ENCODE measurements at places on chromosomes 12 and 14. TPM values are rescaled to one million over a fixed set of nuclear protein-coding genes. Genes with fewer than 3 reads are reported as not detected.

- no peak for DNase-seq
These were observed 16.6 kb upstream of the FBXO34 start for GRCh38 chr14:55254581-55254980.

- peak; percentile 98 for DNase-seq
These were observed 107.5 kb upstream of the ATF7IP start for GRCh38 chr12:14257734-14258574.

DNA sequence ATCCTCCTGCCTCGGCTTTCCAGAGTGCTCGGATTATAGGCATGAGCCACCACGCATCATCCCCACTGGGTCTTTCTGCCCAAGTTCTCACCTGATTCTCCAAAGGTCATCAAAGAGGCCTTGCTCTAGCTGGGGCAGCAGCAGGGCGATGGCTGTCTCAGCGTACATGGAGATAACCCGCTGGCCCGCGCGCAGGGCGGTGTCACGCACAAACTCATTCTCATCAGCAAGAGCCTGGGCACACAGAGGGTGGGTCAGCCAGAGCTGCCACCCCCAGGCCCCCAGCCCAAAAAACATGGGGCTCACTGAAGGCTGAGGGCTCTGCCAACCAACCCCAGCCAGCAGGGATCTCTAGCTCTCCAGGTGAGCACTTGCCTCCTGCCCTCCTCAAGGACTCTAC is 27.7 kb upstream of the RAB35 start:
- DNase-seq, result no peak

ARID4A gene
- total RNA-seq, result 13.6 TPM
